CD4-positive, CD25-positive, alpha-beta regulatory T cell (primary cell): ENCODE measurements at places on chromosomes 5 and 9. TPM values are rescaled to one million over a fixed set of nuclear protein-coding genes. Genes with fewer than 3 reads are reported as not detected.

ICE1 gene
- total RNA-seq: 43.2 TPM

ADAMTS2 gene
- not detected for total RNA-seq

AJM1 gene
- 4.3 TPM for total RNA-seq

LCN2 gene
- 0.94 TPM for total RNA-seq

IFNA21 gene
- not detected for total RNA-seq
